RWPE1 (cell line): ENCODE measurements at places on chromosomes 5 and 9.

GRCh38 chr9:78306222-78307076 lies 9.5 kb downstream of the PSAT1 start:
- DNase-seq, result no peak

- DNase-seq, result no peak
These were observed 61.0 kb upstream of the ADAMTS2 start for GRCh38 chr5:179406031-179406961.

DNA sequence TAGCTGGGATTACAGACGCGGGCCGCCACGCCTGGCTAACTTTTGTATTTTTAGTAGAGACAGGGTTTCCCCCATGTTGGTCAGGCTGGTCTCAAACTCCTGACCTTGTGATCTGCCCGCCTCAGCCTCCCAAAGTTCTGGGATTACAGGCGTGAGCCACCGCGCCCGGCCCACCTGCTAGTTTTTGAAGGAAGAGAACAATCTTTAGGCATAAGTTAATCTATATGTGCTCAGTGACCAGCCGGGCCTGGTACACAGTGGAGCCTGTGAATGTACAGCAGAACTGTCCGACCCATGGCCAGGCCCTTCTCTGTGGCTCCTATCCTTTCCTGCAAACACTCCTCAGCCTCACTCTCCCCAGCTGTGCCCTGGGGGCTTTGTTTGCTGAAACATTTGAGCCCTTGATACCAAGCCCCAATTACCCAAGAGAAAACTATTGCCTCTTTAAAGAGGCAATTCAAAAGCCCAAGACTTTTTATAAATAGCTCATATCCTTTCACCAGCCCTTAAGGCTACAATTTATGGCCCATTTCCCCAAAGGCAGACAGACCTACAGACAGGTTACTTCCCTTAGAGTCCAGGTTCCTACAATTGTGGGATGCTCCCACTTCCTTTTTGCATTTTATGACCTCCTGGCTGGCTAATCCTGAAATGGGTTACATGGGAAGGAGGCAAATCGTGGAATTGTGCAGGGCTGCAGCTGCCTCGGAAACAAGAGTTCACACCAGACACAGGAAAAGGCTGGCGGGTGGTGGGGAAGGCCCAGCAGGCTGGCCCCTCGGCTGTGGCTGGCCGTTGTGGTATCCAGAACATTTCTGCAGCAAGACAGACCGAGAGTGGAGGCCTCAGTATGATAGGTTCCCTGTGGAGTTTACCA lies 37.5 kb downstream of the SPRY4 start:
- no peak for DNase-seq

- peak; percentile 93 for DNase-seq
These were observed at the start of gene PRKAA1 for GRCh38 chr5:40798012-40798800. PRKAA1 (minus strand) TSS chr5:40798374; CDS start chr5:40798189, 185 bp downstream.

DNA sequence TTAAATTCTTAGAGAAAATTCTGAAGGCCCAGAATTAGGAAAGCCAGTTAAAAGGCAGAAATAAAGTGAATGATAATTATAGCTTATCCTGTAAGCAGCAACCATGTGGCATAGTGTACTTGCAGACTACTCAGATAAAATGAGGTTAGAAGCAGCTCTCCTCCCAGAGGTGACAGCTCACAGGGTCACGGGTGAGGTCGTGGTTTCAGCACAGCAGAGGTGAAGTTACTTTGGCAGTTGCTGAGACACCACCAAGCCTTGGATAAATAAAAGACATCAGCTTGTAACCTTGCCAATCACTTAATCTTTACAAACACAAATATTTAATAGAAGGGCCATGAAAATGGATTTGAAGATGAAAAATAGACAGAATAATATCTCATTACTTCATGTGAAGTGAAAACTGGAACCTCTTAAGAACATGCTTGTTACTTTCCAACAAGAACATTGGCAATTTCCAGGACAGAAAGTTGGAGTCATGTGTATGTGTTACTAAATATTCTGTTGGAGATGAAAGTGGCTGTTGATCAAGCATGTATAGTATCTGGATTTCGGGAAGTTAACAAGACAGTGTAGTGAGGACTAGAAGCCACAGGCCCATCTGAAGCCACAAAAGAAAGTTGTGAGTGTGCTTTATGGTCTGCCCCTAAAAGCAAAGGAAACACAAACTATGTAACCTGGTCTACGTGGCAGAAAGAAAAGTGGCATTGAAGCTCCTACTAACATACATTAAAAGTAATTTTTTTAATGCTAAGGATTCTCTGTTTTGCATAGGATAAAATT lies 134.4 kb downstream of the ERCC6L2 start:
- DNase-seq, result no peak

DNA sequence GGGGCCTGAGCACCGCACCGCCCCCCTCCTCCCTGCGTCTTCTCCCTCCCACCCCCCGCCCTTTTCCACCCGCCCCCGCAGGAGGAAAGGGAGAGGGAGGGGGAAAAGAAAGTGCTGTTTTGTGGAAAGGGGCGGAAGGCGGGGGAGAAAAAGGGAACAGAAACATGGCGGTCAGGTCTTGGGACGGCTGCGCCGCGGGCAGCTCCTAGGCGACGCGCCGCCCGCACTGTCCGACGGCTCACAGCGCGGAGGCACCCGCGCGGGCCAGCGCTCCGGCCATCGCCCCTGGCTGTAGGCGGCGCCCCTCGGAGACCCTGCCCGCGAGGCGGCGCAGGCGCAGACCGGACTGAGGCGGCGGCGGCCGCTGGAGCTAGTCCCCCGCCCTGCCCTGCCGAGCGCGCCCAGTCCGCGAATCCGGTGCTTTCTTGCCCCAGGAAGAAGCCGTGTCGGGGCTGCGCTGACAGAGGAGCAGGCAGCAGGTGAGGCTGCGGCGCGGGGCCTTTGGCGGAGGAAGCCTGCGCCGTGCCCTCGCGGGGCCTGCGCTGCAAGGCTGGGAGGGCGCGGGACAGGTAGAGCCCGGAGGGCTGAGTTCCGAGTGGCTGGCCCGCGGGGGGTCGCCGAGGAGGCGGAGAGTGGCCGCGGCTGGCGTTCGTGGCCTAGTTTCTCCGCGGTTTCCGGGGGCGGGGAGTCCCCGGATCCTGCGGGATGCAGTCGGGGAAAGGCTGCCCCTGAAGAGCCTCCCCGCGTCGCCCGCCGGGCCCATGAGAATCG lies at the start of gene DENND4C:
Gene DENND4C, plus strand, starts transcription at position 339 of the 771 bp plus-strand sequence. CDS start 45,482 bp downstream, outside the sequence.
- DNase-seq, result peak; percentile 81

GRCh38 chr9:15743512-15743911 lies 190.7 kb downstream of the CCDC171 start:
- DNase-seq, result no peak

- DNase-seq, result no peak
These were observed 66.2 kb downstream of the NACC2 start for GRCh38 chr9:136028760-136029470.

DNA sequence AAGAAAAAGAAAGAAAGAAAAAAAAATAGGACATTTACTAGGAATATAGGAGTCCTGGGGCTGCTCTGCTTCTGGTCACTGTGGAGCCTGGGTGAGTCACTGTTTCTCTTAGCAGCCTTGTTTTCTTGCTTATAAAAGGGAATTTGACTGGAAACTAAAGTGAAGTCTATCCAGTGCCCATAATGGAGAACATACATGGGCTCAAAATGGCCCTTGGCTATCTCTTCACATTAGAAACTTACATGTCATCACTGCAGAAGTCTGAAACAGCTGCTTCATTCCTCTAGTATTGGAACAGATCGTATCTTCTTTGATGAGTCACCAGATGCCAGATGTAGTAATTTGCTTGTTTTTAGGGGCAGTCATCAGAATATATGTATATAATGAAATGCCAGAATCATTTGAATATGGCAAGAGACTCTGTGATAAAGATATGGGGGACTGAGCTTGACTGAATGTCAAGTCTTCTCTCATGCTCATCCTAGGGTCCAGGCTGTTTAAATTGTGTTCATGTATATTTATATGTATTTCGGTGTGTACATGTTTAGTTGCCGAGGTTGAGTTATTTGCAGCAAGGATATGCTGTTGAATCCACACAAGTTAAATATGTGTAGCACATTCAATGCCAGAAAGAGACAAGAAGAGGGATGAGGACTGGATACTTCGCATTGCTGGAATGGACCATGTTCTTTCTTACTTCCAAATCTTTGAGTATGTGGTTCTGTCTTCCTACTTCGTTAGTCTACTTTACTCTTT lies 56.7 kb downstream of the SGCD start:
- DNase-seq, result no peak

- DNase-seq, result peak; percentile 95
These were observed at the start of gene GPR107 for GRCh38 chr9:130053504-130054324. GPR107 (plus strand) TSS chr9:130053906; CDS start chr9:130053933, 27 bp downstream.

- DNase-seq, result no peak
These were observed 505.5 kb upstream of the COX7C start for GRCh38 chr5:86112249-86112648.

GRCh38 chr9:124214596-124215367 lies 43.0 kb upstream of the NEK6 start:
- DNase-seq, result no peak

DNA sequence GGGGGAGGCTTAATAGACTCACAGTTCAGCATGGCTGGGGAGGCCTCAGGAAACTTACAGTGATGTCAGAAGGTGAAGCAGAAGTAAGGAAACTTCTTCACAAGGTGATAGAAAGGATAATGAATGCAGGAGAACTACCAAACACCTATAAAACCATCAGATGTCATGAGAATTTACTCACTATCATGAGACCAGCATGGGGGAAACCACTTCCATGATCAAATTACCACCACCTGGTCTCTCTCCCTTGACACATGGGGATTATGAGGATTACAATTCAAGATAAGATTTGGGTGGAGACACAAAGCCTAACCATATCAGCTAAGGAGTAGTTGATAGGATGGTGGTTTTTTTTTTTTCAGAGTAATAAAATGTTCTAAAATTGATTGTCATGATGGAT lies 201.8 kb downstream of the CDH12 start:
- no peak for DNase-seq

- no peak for DNase-seq
These were observed 34.0 kb downstream of the RASGEF1C start for GRCh38 chr5:180175015-180175431.

DNA sequence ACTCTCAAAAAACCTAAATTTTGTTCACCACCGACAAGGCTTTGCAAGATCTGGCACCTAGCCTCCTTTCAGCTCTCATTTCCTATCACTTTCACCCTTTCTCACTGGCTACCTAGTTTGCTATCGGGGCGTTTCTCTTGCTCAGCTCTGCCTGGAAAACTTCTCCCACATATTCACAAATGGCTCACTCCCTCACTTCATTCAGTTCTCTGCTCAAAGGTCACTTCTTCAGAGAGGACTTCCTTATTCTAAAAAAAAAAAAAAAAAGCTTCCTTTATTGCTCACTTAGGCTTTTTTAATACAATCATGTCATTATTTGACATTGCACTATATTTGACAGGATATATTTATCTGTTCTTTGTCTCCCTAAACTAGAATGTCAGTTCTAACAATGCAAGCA lies 2.1 kb upstream of the SLC25A46 start:
- no peak for DNase-seq

GRCh38 chr5:73300337-73301207 lies 127.6 kb downstream of the TMEM174 start:
- DNase-seq, result no peak

DNA sequence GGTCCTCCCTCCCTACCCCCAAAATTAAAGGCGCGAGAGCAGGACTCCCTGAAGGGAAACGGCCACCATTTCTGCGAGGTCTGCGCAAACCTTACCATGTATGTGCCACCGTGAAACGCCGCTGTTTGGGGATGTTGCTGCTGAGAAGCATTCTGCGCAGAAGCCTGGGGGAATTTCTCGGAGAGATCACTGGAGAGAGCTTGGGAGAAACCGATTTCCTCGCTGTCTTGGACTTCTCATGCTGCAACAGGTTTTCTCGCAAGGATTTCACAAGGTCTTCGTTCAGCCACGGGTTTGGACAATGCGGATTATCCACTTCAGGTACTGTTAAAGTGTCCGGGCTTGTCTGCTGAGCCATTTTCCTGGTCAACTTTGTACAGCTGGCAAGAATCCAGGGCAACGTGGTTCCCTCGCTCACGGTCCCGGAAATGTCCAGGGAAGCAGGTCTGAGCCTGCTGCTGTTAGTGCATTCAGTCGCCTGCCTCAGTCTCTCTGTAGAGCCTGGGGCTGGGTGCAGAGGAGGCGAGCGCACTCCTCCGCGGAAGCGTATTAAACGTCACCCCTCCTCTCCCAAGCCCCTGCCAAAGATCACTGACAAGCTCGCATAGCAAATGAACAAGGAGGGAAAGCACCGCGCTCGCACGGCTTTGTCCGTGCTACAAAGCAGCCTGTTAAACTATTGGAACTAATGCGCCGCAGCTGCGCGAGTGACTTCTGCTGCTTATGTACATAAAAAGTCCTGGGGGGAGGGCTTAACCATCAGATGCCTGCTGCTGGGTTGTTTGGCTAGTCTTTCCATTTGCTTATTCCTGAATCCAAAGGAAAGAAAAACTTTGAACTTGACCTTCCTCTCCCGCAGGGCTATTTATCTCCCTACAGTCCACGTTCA lies 125.1 kb downstream of the PDE4D start:
- peak; percentile 60 for DNase-seq

- DNase-seq, result no peak
These were observed 5.0 kb downstream of the CDC42SE2 start for GRCh38 chr5:131268758-131269370.

- DNase-seq, result no peak
These were observed 18.3 kb upstream of the IL9 start for GRCh38 chr5:135913713-135914626.

GRCh38 chr5:116529615-116530014 lies 45.0 kb downstream of the SEMA6A start:
- DNase-seq, result no peak

- no peak for DNase-seq
These were observed 68.7 kb upstream of the ZNF622 start for GRCh38 chr5:16534280-16534679.

DNA sequence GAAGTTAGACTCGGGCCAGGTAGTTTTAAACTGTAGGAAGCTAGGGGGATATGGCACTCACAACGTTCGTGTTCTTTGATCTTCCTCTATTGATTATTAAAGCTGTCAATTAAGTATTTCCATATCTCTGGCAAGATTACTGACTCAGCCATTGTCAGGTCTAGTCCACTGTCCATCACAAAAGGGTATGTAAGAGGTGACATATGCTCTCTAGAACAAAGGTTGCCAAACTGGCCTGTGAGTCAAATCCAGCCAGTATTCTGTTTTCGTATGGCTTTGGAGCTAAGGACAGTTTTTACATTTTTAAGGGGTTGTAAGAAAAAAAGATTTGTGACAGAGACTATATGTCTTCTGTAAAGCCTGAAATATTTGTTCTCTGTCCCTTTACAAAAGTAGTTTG lies 44.2 kb downstream of the FAXDC2 start:
- DNase-seq, result no peak

GRCh38 chr9:75071530-75072122 lies 16.3 kb downstream of the NMRK1 start:
- peak; percentile 85 for DNase-seq
